ENCODE measurements at places on chromosomes 13 and 19. TPM values are rescaled to one million over a fixed set of nuclear protein-coding genes. Genes with fewer than 3 reads are reported as not detected.

DNA sequence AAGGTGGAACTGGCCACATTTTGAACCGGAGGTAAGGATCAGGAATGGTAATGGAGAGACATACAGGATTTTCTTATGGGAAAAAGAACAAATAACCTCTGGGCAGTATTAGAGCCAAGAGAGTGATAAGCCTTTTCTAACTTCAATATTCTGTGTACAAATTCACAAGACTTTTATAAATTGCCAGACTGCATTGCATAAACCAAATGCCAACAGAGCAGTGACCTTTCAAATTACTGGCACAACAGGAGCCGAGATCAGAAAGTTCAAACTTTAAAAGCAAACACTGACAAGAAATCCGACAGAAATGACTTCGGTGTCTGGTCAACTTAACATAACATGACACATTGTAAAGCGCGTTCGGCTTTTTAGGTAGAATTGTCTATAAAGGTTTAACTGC is 737.1 kb downstream of the GPC5 start:
- no peaks in the 10 kb centered on the region for H3K36me3 ChIP-seq
- DNase-seq, result no peak
- no peak overlapping the region for H3K4me3 ChIP-seq
- H3K27ac ChIP-seq, result no peak overlapping the region
- H3K27me3 ChIP-seq, result no peaks in the 10 kb centered on the region

DNA sequence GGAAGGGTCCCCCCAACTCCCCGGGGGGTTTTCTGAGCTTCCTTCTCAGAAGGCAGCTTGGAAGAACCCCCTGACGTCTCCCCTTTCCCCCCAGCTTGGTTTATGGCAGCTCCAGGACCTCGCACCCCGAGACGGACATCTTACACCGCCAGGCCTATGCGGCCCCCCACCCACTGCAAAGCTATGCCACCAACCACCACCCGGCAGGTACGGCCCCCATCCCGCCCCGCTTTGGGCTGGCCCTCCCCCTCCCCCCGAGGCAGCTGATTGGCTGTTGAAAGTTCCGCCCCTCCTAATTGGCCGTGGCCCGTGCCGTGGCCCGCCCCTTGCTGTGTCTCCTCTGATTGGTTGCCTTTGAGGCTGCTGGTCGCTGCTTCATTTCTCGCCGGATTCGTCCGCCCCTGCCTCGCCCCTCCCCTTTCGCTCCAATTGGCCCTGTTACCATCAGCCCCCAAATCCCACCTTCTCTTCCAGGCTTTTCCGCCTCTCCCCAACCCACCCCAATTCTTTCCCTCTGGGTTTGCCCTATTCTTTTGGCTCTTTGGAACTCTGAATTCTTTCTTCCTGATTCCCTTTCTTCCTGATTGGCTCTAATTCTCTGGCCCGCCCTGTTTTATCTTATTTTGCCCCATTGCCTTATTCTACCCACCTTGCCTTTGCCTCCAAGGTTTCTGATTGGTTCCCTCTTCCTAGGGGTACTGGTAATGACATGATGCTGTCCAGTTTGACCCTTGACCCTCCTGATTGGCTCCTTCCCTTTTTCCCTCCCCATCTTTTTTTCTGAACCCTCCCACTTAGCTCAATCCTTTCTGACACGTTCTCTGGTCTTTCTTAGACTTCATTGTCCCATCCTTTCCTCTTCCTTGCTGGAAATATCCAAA is 2.5 kb downstream of the PRR12 start:
- peaks cover 12% of the 10 kb centered on the region for H3K4me1 ChIP-seq
- peaks cover 39% of the 10 kb centered on the region for H3K36me3 ChIP-seq

Gene TLE6
- not detected for total RNA-seq

Gene NLRP7
- not detected for total RNA-seq

Gene FFAR1
- not detected for total RNA-seq

- no peak overlapping the region for H3K4me3 ChIP-seq
- H3K4me1 ChIP-seq, result no peaks in the 10 kb centered on the region
- no peak for DNase-seq
- no peaks in the 10 kb centered on the region for H3K36me3 ChIP-seq
Observed at GRCh38 chr19:7645163-7645562, 8.3 kb downstream of the STXBP2 start.

DNA sequence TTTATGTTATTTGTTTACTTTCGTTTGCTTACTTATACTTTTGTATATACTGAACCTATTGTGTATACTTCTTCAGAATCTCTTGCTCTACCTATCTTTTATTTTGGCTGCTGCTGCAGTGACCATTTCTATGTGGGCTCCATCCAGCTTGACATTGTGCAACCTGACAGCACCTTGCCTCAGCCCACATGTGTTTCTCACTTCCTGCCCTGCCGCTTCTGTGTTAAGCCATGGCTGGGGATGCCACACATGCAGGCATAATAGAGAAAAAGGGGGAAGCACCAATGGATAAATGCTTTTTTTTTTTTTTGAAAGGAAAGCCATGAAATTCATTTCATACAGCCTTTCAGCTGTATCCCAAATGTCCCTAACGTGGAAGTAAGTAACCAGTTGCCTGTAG is 147.6 kb downstream of the RBM26 start:
- H3K27me3 ChIP-seq, result no peaks in the 10 kb centered on the region
- no peaks in the 10 kb centered on the region for H3K36me3 ChIP-seq
- no peaks in the 10 kb centered on the region for H3K4me1 ChIP-seq
- H3K4me3 ChIP-seq, result no peak overlapping the region

DNA sequence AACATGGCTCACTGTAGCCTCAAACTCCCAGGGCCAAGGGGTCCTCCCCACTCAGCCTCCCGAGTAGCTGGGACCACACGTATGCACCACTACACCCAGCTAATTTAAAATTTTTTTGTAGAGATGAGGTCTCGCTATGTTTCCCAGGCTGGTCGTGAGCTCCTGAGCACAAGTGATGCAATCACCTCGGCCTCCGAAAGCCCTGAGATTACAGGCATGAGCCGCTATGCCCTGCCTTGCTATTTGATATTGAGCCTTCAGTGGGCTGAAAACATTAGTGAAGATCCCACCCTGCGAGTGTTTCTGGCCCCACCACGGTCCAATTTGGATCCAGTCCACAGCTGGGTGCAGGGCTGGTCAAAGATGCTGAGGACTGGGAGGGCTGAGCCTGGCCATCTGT is 65.9 kb downstream of the TRPM4 start:
- H3K36me3 ChIP-seq, result no peaks in the 10 kb centered on the region
- DNase-seq, result no peak
- H3K4me3 ChIP-seq, result no peak overlapping the region
- H3K27me3 ChIP-seq, result no peaks in the 10 kb centered on the region

GRCh38 chr13:112854321-112854720 is 114.7 kb upstream of the MCF2L start:
- H3K36me3 ChIP-seq, result peaks cover 18% of the 10 kb centered on the region
- H3K27me3 ChIP-seq, result no peaks in the 10 kb centered on the region
- no peak for DNase-seq
- no peaks in the 10 kb centered on the region for H3K4me1 ChIP-seq

Gene FCER2
- total RNA-seq, result not detected

DNA sequence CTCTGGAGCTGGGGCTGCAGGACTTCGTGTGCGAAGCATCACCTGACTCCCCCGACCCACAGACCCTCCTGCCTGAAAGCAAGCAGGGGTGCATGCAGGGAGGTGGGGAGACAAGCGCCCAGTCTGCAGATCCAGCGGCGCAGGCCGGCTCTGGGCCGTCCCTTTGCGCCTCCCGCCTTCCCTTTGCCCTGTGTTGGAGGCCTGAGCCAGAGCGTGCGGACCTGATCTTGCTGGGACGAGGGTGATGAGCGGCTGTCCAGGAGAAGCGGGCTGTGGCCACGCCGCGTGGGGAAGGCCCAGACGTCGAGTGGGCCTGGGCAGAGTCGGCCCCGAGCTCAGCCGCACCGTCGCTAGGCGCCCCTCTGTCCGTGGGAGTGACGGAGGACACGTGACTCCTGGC is 5.3 kb upstream of the GRTP1 start:
- H3K4me1 ChIP-seq, result no peaks in the 10 kb centered on the region
- H3K27me3 ChIP-seq, result no peaks in the 10 kb centered on the region
- no peak for DNase-seq
- H3K4me3 ChIP-seq, result no peak overlapping the region
- no peak overlapping the region for H3K27ac ChIP-seq
- no peaks in the 10 kb centered on the region for H3K36me3 ChIP-seq

Gene SULT2B1
- total RNA-seq, result not detected

Gene PSG7
- total RNA-seq, result not detected

DNA sequence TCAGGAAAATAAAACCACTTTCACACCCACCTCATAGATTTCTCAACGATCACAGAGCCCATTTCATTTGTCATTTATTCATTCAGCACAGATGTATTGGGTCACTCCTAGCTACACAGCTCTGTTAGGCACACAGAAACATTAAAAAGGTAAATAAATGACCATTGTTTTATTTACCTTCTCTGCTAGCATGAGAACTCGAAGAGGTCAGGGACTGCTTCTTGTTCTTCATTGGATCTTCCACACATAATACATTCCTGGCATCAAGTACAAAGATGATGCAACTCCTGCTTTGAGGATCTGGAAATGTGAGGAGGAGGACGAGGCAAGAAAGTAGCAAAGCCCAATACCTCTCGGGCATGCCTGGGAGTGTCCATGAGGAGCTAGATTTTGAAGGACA is 168.1 kb downstream of the RBM26 start:
- H3K27me3 ChIP-seq, result no peaks in the 10 kb centered on the region
- H3K27ac ChIP-seq, result no peak overlapping the region
- no peaks in the 10 kb centered on the region for H3K36me3 ChIP-seq
- H3K4me1 ChIP-seq, result no peaks in the 10 kb centered on the region

Gene ZNF813
- 1.3 TPM for total RNA-seq

GRCh38 chr19:40689339-40690049 is 957 bp downstream of the NUMBL start:
- no peak for DNase-seq
- H3K4me1 ChIP-seq, result peaks cover 6% of the 10 kb centered on the region
- peak overlapping the region; percentile 93 for H3K27ac ChIP-seq
- no peaks in the 10 kb centered on the region for H3K27me3 ChIP-seq
- H3K36me3 ChIP-seq, result peaks cover 17% of the 10 kb centered on the region

- H3K36me3 ChIP-seq, result no peaks in the 10 kb centered on the region
- H3K27me3 ChIP-seq, result no peaks in the 10 kb centered on the region
- no peak overlapping the region for H3K27ac ChIP-seq
- no peaks in the 10 kb centered on the region for H3K4me1 ChIP-seq
- no peak for DNase-seq
Observed at GRCh38 chr13:35594096-35594495, 117.6 kb upstream of the MAB21L1 start.

DNA sequence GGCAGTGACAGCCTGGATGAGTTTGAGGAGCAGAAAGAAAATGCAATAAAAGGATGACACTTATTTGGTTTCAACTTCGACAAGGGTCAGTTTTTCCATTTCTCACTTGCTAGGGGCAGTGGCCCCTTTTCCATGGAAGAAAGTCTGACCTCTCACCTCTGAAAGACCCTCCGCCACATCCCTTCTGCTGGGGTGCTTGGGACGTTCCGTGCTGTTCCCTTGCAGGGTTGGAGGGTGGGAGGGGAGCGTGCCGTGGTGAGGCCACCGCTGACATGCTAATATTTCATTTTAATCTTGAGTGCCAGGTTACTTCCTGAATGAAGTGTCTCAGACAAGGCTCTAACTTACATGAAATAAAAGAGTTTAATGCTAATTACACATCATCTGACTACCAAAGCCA is 5.2 kb upstream of the ZNF536 start:
- no peaks in the 10 kb centered on the region for H3K4me1 ChIP-seq
- H3K27me3 ChIP-seq, result no peaks in the 10 kb centered on the region
- H3K4me3 ChIP-seq, result no peak overlapping the region
- H3K36me3 ChIP-seq, result no peaks in the 10 kb centered on the region
- no peak overlapping the region for H3K27ac ChIP-seq

DNA sequence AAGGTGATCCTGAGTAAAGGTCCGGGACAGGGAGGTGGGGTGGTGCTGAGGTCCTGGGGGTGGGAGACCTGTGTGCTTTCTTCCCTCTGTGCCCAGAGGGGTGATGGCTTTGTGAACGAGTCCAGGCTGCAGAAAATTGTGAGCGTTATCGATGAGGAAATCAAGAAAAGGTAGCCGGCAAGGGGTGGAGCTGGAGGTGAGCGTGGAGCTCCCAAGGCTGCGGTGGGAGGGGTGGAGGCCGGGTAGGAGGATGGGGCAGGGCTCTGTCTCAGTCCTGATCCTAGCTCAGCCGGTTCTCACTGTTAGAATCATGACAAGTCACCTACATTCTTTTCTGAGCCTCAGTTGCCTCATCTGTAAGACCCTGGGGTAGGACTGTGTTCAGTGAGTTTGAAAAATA is 4.0 kb downstream of the SELENOV start:
- H3K27ac ChIP-seq, result no peak overlapping the region
- no peaks in the 10 kb centered on the region for H3K36me3 ChIP-seq
- H3K4me1 ChIP-seq, result peaks cover 10% of the 10 kb centered on the region
- peaks cover 16% of the 10 kb centered on the region for H3K27me3 ChIP-seq
- no peak for DNase-seq

Gene CAPS
- total RNA-seq, result 8.1 TPM

GRCh38 chr13:112905619-112905989 is 63.4 kb upstream of the MCF2L start:
- no peak overlapping the region for H3K4me3 ChIP-seq
- no peak for DNase-seq
- H3K4me1 ChIP-seq, result no peaks in the 10 kb centered on the region
- no peak overlapping the region for H3K27ac ChIP-seq
- no peaks in the 10 kb centered on the region for H3K36me3 ChIP-seq

GRCh38 chr19:54155694-54156093 is 3.8 kb downstream of the LENG1 start:
- no peak overlapping the region for H3K4me3 ChIP-seq
- no peak for DNase-seq
- no peak overlapping the region for H3K27ac ChIP-seq
- peaks cover 71% of the 10 kb centered on the region for H3K36me3 ChIP-seq
- H3K27me3 ChIP-seq, result no peaks in the 10 kb centered on the region

DNA sequence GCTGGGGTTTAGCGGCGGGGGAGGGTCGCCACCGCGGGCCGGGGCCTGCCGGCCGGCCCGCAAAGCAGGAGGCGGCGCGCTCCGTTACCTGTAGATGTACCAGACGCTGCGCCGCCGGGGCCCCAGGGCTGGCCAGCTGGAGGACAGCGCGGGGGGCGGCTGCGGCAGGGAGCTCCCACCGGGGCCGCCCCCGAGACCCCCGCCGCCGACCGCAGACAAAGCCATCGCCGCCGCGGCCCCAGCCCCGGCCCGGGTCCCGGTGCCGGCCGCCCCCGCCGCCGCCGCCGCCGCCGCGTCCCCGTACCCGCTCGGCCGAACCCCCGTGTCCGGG is 24.8 kb downstream of the SHANK1 start:
- H3K4me1 ChIP-seq, result no peaks in the 10 kb centered on the region
- H3K4me3 ChIP-seq, result no peak overlapping the region
- no peak overlapping the region for H3K27ac ChIP-seq
- peaks cover 18% of the 10 kb centered on the region for H3K27me3 ChIP-seq

Gene HS6ST3
- 3.0 TPM for total RNA-seq

Gene ELAVL3
- total RNA-seq, result not detected

DNA sequence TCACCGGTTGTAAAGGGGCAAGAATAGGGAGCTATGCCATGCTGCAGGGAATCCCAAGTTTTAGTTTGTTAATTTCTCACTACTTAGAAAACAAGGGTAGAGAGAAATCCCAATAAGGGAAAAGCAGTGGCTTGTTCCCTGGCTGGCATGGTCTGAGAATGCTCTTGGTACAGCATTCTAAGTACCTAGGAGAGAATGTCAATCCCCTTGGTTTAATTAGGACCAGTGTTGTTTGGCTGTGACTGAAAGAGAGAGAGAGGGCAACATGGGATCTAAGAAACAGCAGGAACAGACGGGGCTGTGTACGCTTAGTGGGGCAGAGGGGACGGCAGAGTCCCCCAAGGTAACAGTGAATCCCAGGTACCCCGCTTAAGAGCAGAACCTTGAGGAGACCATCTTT is 228.8 kb downstream of the PCDH9 start:
- no peaks in the 10 kb centered on the region for H3K36me3 ChIP-seq
- H3K4me3 ChIP-seq, result no peak overlapping the region
- H3K4me1 ChIP-seq, result no peaks in the 10 kb centered on the region
- no peaks in the 10 kb centered on the region for H3K27me3 ChIP-seq

Gene CBY2
- not detected for total RNA-seq

Gene TNNI3
- total RNA-seq, result not detected

Gene TEX26
- total RNA-seq, result not detected
